ENCODE measurements at places on chromosomes 12 and 14. TPM values are rescaled to one million over a fixed set of nuclear protein-coding genes. Genes with fewer than 3 reads are reported as not detected.
A peak's percentile ranks its signal among the peaks of the same experiment; 100 is the strongest.

GRCh38 chr12:50317203-50317602, 33.9 kb upstream of the LIMA1 start:
- DNase-seq = no peak

Gene LBHD2
- not detected for polyA plus RNA-seq

DNA sequence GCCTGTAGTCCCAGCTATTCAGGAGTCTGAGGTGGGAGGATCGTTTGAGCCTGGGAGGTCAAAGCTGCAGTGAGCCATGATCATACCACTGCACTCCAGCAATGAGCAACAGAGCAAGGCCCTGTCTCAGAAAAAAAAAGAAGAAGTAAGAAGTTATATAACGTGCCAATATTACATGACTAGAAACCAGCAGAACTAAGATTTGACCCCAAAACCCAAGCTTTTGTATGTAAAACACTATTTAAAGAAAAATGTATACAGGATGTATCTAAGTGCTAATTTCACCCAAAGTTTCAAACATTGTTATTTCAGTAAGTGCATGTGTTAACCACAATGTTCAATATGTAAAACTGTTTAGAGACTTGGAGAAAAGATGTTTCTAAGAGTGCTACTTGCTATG, 94.7 kb downstream of the SLC5A8 start:
- no peak for DNase-seq

- no peak for DNase-seq
Observed at GRCh38 chr12:118290130-118290529, 82.6 kb downstream of the TAOK3 start.

DNA sequence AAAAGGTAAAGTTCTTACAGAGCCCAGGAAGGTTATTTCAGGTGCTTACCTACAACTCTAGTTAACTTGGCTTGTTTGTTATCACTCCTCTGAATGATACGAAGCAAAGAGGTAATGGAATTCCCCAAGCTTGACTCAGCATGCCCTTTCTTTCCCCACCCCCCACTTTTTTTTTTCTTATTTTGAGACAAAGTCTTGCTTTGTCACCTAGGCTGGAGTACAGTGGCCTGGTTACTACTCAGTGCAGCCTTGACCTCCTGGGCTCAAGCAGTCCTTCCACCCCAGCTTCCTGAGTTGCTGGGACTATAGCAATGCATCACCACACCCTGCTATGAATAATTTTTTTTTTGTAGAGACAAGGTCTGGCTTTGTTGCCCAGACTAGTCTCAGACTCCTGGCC, 17.1 kb upstream of the YBX3 start:
- no peak for DNase-seq

GRCh38 chr14:21185491-21185890, 29.6 kb upstream of the OR5AU1 start:
- no peak for DNase-seq

- DNase-seq = no peak
Observed at GRCh38 chr12:97300891-97301290, 161.7 kb upstream of the RMST start.

DNA sequence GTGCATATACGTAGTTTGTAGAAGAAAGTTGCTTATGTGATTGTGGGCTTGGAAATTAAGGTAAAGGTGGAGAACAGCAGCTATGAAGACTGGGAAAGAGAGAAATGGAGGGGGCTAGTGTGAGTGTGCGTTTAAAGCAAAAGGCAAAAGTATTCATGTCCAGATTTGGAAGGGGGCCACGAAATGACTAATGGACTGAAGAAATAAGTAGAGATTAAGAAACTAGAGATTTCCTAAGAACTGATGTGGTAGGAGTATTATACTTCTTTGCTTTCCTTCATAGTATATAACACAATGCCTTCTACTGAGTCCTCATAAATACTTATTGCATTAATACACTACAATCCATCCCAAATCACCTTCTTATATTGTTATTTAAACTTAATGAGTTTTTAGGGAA, 298.6 kb upstream of the NOVA1 start:
- DNase-seq = no peak

Gene RAD51AP1
- 11.3 TPM for polyA plus RNA-seq

Gene KRT4
- 1.5 TPM for polyA plus RNA-seq

DNA sequence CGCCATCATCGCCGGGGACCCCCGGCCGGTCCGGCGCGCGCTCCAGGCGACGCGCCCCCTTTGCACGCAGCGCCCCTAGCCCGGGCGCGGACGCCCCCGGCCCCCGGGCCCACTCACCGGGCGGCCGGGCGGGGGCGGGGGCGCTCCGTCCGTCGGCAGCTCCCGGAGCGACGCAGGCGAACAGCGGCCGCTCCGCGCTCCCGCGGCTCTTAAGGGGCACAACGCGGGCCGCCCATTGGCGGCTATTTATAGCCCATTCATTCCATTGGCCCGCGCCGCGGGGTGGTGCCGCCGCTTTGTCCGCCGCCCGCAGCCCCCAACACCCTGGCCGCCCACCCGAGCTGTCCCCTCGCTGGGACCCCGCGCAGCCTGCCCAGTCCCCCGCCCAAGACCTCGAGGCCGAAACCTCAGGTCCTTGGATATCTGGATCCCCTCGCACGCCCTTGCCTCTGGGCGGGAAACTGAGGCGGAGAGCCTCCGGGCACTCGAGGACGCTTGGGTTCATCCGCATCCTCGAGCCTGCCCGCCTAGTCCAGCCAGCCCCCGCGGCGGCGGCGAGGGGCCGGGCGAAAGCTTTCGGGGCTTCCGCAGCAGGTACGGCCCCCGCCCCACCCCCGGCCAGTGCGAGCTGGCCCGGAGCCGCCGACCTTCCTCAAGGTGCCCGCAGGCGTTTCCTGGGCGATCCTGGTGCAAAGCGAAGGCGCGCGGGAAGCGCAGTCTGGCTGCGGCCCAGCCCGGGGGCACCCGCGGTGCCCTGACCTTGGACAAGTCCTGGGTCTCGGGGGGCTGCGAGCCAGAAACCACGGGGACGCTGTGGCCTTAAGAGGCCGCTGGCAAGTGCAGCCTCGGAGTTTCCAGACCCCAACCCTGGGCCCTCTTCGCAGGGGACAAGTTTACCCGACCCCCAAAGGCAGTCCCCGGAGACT, at the start of gene CKB:
Gene CKB, minus strand, starts transcription at position 182 of the 926 bp plus-strand sequence. CDS start 337 bp downstream, outside the sequence.
- no peak for DNase-seq

DNA sequence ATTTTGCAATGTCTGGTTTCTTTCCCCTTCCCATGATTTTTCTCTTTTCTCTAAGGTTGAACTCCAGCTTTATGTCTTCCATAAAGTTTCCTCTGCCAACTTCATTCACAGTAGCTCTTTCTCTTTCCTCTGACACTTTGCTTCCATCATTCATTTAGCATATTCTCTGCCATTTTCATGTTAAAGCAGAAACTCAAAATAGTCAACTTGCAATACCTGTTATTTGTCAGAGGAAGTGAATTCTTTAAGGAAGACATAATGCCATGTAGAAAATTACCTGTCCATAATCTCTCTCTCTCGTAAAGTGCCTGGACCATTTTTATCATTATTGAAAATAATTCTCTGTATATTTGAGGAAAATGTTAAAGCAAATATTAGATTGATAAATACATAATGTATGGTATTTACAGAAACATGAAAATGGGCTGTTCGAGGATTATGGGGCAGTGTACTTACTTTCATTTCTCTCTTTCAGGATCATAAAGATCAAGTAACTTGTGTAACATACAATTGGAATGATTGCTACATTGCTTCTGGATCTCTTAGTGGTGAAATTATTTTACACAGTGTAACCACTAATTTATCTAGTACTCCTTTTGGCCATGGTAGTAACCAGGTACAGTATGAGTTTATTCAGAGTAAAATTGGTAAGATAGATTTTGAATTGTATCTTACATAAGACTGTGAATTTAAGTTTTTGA, 12.6 kb downstream of the NEDD1 start:
- no peak for DNase-seq

Gene TBK1
- polyA plus RNA-seq = 16.6 TPM

Gene ASIC1
- polyA plus RNA-seq = 11.5 TPM

Gene NPAS3
- 5.5 TPM for polyA plus RNA-seq

DNA sequence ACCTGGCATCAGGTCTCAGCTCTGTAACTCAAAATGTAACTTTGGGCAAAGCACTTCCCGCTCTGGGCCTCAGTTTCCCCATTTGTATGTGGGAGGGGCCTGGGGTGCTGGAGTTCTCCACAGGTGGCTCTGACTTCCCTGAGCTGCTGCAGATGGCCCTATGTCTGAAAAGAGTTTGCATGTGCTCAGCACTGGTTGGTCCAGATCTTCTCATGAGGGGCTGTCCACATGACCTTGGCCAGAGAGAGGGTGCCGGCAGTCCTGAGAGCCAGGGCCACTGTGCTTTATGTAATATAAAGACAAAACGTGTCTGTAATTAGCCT, 7.2 kb upstream of the CACNA2D4 start:
- DNase-seq = no peak

GRCh38 chr14:50533806-50534205, 1.4 kb upstream of the MAP4K5 start:
- DNase-seq = no peak

Gene TMEM117
- polyA plus RNA-seq = 8.0 TPM

- DNase-seq = peak; percentile 69
Observed at GRCh38 chr12:10140001-10140400, 10.0 kb upstream of the CLEC7A start.

Measured in muscle of back (tissue), 13 donors.